GM13977 (cell line): ENCODE measurements at places on chromosomes 2 and 18.
A peak's percentile ranks its signal among the peaks of the same experiment; 100 is the strongest.

GRCh38 chr2:29715655-29716054, 205.7 kb downstream of the ALK start:
- DNase-seq = no peak

DNA sequence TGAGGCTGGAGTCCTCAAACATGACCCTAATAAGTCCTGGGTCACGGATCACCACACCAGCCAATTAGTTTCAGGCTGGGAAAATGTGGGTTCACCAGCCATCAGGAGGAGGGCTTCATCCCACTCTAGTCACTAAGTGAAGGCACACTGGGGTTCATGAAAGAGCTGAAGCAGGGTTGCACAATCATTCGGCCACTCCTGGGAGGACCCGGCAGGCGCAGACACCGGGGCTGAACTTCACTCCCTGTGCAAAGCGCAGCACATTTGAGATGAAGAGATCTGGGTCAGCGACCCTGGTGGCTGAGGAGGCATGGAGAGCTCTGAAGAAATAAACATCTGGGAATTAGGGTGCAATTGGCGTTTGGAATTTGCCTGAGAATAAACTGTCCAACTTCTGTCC, 684.4 kb upstream of the SALL3 start:
- no peak for DNase-seq

- DNase-seq = no peak
Observed at GRCh38 chr2:157874997-157875640, 1.0 kb downstream of the ACVR1 start.

GRCh38 chr2:123434546-123435395, 590.3 kb upstream of the CNTNAP5 start:
- DNase-seq = no peak

DNA sequence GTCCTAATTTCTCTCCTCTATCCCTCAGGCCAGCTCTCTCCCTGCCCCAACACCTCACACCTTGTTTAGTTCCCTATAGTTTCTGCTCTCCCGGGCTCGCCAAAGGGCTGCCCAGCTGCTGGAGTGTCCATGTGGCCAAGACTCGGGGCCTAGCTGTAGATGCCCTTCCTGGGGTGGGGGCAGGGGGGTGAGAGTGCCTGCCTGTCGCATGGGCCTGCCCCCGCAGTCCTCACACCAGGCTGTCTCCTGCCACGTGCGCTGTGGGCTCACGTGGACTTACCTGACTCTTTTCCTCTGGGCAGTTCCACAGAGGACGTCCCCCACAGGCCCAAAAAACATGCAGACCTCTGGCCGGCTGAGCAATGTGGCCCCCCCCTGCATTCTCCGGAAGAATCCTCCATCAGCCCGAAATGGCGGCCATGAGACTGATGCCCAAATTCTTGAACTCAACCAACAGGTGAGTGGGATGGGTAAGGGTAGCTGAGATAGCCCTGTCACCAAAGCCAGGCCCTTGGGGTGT, 7.4 kb upstream of the TMEM214 start:
- DNase-seq = no peak

DNA sequence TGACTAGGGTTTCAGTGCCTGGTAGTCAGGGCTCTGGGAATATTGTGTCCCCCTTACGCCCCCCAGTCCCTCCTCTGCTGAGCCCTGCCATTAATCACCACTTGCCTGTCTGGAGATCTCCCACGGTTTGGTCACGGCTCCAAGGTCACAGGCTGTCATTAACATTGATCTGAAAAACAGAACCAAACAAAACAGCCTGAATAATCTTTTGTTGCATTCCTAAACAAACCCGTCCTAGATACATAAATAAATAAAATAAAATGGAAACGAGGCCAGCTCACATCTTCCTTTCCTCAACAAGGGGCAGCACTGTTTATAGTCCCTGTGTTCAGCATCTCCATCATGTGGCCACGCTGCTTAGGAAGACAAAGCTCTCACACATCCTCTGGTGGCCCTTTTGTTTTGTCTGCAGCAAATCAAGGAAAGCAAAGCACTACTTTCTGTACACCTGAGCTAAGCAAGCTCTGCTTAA, 282.8 kb downstream of the AGPS start:
- DNase-seq = no peak

DNA sequence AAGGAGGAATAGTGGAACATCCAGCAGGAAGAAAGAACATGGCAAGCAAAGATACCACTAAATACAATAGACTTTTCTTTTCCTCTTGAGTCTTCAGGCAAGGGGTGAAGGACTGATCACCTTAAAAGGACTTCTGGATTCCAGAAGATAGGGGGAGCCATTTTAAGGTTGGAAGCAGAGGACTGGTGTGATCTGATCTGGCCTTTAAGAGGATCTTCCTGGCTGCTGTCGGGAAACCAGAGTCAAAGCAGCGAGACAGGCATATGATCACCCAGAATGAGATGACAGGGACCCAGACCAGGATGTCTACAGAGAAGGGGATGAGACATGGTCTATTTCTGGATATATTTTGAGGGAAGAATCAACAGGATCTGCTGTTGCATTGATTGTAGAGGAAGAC, 558.0 kb downstream of the STK39 start:
- DNase-seq = no peak

GRCh38 chr2:239639421-239640185, 238.8 kb upstream of the HDAC4 start:
- no peak for DNase-seq

GRCh38 chr18:33849731-33850130, 271.7 kb downstream of the ASXL3 start:
- no peak for DNase-seq

DNA sequence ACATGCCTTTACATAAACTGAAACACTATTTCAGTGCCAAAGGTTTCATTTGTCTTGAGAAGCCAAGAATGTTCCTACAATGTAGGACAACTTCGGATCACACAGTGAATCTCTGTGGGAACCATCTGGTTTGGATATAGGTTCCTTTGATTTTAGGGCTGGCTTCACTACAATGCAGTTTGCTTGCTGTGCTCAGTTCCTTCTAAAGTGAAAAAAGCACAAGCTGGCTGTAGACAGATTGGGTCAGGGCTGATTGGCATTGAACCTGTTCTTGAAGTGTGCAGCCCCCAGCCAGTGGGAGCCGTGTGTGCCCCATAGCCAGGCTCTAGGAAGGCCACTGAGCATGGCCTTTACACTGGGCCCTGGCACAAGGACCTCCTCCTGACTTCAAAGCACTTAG, 167.9 kb upstream of the HNRNPA3 start:
- no peak for DNase-seq

- DNase-seq = no peak
Observed at GRCh38 chr2:44226753-44227152, 48.5 kb upstream of the SLC3A1 start.

DNA sequence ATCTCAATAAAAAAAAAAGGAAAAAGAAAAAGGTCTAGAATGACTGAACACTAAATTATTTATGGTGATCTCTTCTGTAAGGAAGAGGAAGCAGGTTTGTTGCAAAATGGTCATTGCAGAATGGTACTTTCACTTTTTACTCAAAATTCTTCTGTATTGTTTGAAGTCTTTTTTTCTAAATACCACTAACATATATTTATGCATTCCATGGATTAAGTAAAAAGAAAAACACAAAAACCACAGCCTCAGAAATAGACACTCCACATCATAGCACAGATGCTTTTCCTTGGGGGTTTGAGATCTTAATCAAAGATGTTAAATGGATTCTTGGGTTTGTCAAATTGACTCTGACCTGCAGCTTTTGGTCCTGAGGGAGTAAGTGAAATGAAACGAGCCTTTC, 47.4 kb downstream of the RHOB start:
- no peak for DNase-seq

DNA sequence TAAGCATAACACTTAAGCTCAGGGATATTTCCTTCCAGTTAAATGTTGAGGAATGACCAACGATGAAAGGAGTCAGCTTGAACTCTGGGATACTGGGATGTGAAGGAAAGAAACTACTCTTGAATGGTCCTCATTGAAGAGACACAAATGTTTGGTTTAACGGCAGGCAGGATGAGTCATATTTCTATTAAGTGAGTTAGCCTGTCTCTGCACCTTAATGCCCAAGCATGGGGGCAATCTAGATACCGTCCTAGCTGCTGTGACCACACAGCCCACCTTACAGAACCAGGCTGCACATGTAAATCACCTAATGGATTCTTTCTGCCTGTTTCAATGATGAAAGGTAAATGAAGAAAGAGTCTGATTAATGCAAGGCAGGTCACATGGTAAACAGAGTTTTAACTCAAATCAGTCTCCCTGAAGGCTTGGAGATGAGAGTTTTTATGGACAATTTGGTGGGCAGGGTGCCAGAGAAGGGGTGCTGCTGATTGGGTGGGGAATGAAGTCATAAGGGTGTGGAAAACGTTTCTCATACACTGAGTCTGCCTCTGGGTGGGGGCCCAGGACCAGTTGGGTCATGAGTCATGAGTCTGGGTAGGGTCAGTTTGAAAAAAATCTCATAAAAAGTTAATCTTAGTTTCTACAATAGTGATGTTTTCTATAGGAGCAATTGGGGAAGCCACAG, 144.6 kb upstream of the MMADHC start:
- no peak for DNase-seq

- DNase-seq = peak; percentile 8
Observed at GRCh38 chr2:211867845-211868451, 670.7 kb downstream of the ERBB4 start.

GRCh38 chr2:128473175-128474035, 154.7 kb upstream of the HS6ST1 start:
- peak; percentile 66 for DNase-seq

- no peak for DNase-seq
Observed at GRCh38 chr2:37070931-37071330, 13.2 kb downstream of the HEATR5B start.

- no peak for DNase-seq
Observed at GRCh38 chr2:150260636-150261035, 226.8 kb downstream of the RND3 start.

- DNase-seq = no peak
Observed at GRCh38 chr2:182066400-182067087, 80.9 kb downstream of the PPP1R1C start.

DNA sequence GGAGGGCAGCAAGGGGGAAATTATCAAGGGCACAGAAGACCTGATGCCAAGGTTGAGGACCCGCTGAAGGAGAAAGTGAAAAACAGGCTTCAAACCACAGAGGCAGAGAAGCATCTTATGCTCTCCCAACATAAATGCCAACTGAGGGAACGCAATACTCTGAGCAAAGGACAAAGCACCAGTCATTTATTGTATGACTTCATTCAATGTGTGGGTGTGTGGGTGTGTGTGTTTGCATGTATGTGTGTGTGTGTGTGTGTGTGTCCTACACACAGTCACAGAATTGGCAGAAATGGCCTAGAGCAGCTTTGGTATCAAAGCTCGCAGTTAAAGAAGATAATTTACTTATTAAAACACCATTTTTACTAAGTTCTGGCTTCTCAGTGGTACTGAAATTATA, 51.4 kb downstream of the UXS1 start:
- DNase-seq = no peak

DNA sequence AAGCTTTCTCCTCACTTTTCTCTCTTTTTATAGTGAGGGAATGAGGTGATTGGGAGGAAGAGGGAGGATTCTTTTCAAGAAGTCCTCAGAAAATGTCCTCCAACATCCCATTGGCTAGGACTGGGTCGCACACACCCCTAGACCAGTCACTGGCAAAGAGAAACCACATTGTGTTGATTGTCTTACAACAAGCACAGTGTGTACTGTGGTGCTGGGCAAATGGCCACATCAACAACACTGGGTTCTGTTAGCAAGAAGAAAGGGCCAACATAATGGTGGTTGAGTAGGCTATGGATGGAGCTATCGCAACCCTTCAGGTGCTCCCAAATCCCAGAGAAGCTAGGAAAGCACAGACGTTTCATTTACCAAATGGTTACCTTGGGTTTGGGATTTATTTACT, 18.7 kb upstream of the PTPN4 start:
- DNase-seq = no peak

DNA sequence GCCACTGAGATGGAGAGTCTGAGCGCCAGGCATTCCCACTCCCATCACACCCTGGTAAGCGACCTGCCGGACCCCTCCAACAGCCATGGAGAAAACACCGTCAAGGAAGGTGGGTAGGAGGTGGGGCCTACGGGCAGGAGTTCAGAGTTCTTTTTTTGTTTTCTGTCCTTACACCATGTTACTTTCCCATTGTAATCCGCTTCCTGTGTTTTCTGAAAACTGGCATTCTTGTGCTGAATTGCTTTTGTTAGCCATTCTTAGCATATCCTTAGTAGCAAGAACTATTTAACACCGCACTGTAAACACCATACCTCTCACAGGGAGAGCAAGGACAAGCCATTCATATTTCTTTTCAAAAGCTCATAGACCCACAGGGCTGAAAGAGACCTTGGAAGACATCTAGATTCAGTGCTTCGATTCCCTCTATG, 46.2 kb downstream of the UNC80 start:
- no peak for DNase-seq

DNA sequence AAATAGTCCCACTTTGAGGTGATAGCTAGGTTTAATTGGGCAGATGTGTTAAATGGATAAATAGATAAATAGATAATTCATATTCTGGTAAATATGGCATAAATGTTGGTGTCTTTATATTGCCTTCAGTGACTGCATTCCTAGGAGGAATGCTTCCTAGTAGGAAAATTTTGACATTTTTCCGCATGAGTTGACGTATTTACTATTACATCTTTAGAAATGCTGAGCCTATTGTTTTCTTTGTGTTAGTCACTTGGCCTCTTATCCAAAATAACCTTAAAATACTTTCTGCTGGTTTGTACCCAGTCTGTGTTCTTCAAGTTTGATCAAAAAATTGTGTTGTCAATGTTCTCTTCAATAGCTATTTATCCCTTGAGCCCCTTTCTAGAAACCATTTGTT, 495.6 kb upstream of the ZEB2 start:
- no peak for DNase-seq

DNA sequence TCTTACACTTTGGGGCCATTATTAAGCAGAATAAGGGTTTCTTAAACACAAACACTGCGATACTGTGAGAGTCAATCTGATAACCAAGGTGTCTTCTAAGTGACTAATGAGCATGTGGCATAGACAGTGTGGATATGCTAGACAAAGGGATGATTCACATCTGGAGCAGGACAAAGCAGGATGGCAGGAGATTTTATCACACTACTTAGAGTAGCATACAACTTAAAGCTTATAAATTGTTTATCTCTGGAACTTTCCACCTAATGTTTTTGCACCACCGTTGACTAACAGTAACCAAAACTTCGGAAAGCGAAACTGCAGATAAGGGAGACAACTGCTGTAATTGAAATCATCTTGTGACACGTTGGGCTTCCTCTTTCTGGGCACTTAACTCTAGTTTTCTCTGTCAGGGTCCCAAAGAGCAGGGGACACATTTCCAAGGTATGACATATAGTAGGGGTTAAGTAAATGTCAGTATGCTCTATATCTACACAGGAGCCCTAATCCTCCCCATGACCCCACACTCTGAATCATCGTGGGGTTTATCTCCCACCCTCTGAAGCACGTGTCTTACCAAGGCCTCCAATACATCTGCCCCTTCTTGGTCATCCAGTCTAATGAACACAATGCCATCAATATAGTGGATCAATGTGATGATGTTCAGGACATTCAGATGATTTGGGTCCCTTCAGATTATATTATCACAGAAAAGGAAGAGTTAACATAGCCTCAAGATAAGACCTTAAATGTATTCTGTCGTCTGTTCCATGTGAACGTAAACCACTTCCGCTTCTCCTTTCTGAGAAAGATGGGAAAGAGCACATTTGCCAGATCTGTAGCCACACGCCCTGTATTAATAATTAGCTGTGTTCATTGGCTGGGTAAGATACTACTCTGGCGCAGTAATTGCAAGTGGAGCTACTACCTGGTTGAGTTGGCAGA, 78.7 kb downstream of the FTCDNL1 start:
- DNase-seq = no peak
